ENCODE measurements at places on chromosomes 7 and 10.

DNA sequence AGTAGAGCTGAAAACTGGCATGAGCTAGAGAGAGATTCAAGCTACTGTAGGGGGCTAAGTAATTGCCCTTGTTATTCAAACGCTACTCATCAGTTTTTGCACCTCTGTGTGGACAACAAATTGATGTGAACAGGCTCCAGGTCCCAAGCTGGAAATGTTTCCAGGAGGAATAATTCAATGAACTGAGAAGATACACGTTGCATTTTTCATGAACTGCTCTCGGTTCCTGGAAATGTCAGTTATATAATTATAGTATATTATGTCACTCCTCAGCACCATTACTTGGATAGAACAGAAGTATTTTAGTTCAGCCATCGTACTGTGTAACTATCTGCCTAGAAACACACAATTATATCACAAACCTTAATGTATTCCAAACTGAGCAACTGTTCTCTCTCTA, 65.9 kb upstream of the A1CF start:
- DNase-seq = no peak

- DNase-seq = peak; percentile 70
These were observed 198.8 kb downstream of the TNS3 start for GRCh38 chr7:47383072-47383471.

DNA sequence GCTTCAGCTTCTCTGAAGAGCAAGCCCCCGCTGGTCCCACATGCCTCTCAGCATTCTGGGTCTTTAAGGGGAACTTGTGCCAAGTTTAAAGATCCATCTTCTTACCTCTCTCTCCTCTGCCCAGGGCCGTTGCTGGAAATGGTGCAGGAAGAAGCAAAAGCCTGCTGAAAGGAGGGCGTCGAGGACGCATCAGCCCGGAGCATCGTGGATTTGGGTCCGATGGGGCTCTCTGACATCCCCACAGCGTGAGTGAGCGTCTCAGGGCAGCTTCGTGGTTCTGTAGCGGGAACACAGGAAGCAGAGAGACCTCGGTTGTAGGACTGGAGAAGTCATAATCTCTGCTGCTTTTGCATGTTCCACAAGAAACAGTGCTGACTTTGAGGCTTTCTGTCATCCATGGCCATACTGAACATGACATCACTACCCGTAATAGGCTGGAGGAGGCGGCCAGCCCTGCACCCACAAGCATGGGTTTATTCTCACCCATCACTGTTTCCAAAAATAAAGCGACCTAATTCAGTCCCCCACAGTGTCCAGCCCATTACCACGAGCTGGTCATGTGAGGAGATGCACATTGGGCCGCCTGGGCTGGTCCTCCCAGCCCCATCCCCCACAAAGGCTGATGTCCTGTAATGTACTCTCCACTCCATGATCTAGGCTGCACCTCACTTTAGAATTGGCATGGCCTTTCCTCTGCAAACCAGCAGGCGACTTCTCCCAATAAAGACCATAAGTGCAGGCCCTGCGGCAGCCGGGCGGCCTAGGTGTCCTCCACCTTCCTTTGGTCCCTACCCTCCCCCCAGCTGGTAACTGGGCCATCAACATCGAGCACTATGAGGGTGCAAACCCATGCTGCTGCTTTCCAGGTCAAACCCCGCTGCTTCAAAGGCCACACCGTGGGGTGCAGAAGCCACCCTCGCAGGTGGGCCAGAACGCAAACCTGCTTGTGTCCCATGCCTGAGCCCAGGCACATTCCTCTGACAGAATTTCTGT, 276.9 kb downstream of the TNS3 start:
- peak; percentile 50 for DNase-seq

GRCh38 chr10:79473496-79474095, 28.2 kb upstream of the ZCCHC24 start:
- DNase-seq = peak; percentile 71

DNA sequence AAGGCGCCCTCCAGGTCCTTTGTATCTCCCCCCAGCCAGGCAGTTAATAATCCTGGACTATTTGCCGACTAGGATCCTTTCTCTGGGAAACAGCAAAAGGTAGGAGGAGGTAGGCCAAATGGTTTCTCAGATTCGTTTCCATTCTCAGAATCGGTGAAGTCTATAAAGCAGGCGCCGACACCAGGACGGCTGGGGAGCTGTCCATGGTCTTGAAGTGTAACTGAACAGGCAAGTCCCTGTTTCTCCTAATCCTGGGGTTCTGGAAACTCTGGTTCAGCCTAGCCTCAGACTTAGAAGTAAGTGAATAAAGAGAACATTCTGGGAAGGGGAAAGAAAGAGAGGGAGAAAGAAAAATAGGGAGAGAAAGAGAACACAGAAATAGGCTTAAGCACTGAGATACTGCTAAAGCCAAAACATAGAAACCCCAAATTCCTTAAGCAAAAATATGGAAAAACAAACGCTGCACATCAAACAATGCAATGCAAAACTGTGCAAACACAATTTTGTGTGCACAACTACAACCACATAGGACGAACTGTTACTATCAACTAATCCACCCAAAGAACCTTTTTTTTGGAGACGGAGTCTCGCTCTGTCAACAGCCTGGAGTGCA, 11.1 kb upstream of the INA start:
- no peak for DNase-seq
